ENCODE measurements at places on chromosomes 12 and 14. TPM values are rescaled to one million over a fixed set of nuclear protein-coding genes. Genes with fewer than 3 reads are reported as not detected.

The ANO2 gene
- 13.5 TPM for total RNA-seq

The TAS2R13 gene
- 0.10 TPM for total RNA-seq

The KRT82 gene
- not detected for total RNA-seq

The GEMIN2 gene
- 40.4 TPM for total RNA-seq

The CFAP54 gene
- total RNA-seq, result 4.2 TPM

The ATG101 gene
- total RNA-seq, result 75.3 TPM

The IQSEC3 gene
- not detected for total RNA-seq

The ZNF385A gene
- total RNA-seq, result 3.1 TPM

The POTEG gene
- total RNA-seq, result not detected

The THTPA gene
- total RNA-seq, result 8.3 TPM

The HOXC4 gene
- not detected for total RNA-seq

The ZNF84 gene
- 12.1 TPM for total RNA-seq

The OR6C2 gene
- total RNA-seq, result not detected

The TMEM132D gene
- not detected for total RNA-seq

The ST8SIA1 gene
- total RNA-seq, result not detected

The CIDEB gene
- 14.5 TPM for total RNA-seq

The GOLT1B gene
- 28.6 TPM for total RNA-seq

All from mammary microvascular endothelial cell (primary cell).